ENCODE measurements at places on chromosomes 5 and 9.
A peak's percentile ranks its signal among the peaks of the same experiment; 100 is the strongest.

- DNase-seq: no peak
Measured at GRCh38 chr5:180376511-180376910, 23.4 kb upstream of the GFPT2 start.

DNA sequence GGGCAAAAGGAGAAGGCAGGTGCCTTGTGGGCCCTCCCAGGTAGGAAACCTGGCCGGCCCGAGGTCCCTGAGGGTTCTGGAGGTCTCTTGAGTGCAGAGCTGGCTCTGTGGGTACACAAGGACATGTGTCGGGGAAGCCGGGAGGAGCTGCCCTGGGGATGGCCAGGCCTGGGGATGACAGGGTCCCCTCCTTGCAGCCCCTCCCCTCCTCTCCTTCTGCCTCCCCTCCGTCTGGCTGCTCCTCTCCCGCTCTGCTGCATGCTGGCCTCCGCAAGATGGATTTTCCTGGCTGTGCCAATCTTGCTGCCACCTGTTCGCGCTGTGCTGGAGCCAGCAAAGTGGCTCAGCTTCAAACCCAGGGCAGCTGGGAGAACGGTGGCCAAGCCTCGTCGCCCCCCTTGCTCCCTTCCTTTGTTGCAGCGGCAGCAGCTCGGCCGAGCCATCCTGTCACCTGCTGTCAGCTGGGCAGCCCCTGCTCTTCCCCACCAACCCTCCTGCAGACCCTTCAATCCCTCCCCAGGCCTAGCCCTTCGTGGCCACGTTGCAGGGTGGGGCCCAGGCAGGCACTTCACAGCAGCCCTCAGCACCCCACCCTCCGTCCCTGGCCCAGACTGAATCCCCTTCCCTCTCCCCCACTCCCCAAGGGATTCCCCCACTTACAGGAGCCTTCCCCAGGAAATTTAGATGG lies 17.6 kb upstream of the UNC5A start:
- no peak for DNase-seq

DNA sequence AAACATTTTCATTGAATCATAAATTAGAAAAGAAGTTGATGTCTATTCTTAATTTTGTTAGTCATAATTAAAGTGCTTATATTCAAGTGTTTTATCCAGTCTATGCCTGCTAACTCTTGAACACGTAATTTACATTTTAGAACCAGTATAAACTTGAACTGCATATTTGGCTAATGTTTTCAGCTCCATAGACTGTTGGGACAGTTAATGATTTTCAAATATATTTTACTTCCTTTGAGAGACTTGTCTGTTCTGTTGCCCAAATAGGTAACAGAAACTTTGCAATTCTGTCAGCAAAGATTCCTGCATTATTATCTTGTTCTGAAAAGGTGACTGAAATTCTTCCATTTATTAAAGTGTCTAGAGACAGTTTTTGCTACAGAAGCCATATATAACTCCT lies 7.8 kb downstream of the ITGA2 start:
- no peak for DNase-seq

- DNase-seq: no peak
Measured at GRCh38 chr5:57862471-57862911, 379.9 kb upstream of the ACTBL2 start.

GRCh38 chr5:106474066-106474465 lies 1196.7 kb downstream of the EFNA5 start:
- no peak for DNase-seq

DNA sequence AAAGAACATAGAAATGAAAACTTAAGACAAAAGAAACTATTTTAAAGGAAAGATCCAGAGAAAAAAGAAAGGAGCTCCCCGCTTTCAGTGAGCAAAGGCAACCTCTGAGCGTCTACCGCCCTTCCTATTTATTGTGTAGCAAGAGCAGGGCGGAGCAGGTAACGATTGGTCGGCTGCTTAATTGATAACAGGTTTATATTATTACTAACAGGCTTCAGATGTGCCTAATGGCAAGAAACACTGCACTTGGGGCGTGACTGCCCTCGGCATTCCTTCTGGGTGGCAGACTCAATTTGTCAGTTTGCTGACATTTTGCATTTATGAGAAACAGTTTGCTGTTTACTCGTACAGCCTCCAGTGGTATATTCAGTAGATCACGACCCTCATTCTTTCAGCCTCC lies 482.7 kb upstream of the C9orf72 start:
- no peak for DNase-seq

DNA sequence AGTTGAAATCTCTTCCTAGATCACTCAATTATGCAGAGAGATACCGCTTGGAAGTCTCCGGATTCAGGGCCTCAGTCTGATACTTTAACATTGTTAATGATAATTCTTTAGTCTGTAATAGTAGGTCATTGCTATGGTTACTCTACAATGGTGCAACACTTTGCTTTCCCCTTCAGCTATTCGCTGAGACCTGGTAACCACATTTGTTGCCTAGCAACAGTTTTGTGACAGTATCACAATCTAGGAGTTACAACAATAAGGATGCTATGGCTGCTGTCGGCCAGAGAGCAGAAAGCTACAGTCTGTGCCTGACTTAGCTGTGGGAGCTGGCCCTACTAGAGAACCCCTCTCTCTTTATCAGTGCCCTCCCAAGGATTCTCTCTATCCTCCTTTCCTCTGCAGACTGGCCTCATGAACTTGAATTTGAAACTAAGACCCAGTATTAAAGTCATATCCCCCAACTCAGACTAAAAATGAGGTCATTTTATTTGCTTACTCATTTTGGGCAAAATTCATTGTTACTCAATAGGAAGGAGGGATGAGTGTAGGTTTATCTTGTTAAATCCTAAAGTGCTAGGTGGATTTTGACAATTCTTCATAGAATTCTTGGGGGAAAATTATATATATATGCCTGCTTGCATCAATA lies 39.3 kb downstream of the NR2F1 start:
- DNase-seq: peak; percentile 65

DNA sequence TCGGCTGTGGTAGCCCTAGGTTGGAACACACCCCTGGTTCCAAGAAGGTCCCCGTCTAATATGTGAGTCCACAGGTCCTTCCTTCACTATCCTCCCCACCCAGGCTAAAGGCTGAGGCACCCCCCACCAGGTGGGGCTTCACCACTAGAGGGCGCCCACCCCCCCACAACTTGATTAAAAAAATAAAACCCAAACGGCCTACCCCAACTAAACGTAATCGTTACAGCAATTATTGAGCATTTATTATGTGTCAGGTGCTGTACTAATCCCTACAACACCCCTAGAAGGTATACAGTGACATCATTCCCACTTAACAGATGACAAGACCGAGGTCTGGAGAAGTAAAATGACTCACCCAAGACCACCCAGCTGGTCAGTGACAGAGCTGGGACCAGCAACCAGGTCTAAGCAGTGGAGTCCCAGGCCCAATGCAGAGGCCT lies 65.0 kb downstream of the FGF18 start:
- peak; percentile 64 for DNase-seq

DNA sequence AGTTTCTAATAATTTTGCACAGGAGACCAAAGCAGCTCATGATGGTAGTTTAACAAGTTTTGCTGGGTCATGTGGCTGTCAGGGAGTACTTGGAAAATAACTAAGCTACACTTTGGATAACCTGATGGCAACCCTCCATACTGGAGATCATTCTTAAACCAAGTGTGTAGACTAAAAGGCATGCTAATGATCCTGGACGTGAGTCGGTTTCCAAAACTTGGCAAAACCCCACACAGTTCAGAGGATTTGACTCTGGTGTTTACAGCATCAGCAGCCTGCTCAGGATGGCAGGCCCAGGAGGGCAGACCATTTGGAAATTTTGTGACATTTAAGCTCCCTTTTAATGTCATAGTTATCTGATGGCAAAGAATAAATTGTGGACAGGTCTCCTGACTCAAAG lies 196.5 kb upstream of the EFNA5 start:
- DNase-seq: no peak
